ENCODE measurements at places on chromosomes 7 and 10.
A peak's percentile ranks its signal among the peaks of the same experiment; 100 is the strongest.

DNA sequence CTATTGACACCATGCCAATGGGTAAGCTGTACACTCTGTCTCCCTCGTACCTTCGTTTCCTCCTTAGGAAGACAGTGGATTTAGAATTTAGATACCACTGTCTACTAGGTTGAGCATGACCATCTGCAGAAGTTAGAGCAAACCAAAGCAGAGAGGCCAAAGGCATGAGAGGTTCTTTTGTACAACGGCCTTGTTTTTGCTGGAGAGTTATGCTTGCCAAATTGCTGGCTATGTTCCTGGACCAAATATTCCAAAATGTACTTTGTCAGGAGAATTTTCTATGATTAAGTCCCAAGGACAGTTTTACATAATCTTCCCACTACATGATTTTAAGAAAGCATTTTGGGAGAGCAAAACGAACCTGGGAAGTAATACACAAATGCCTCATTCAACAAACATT, 47.9 kb upstream of the PLCE1 start:
- DNase-seq = no peak

DNA sequence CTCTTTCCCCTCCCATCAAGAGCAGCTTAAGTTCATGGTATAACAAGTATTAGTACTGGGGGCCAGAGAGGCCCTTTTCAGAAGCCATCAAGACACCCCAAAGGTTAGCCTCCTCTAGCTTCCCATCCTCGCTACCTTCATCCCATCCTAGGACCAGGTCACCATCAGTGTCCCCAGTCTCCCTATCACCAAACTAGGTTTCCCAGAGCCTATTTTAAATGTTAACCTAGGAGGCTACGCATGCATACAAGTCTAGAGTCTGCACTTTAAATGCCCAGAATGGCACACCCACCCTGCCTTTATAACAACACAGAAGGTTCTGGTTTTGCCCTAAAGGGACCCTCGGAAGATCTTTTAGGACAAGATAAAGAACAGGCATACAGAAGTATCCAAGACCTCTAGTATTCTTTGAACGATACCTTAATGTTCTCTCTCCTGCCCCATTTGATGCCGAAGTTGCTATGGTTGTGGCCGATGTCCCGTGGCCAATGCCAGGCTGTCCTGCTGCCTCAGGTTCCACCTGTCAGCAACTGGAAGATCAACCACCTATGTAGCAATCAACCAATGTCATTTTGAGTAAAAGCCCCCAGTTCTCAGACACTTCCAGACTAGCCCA, 2.2 kb downstream of the GPRIN2 start:
- DNase-seq = no peak

DNA sequence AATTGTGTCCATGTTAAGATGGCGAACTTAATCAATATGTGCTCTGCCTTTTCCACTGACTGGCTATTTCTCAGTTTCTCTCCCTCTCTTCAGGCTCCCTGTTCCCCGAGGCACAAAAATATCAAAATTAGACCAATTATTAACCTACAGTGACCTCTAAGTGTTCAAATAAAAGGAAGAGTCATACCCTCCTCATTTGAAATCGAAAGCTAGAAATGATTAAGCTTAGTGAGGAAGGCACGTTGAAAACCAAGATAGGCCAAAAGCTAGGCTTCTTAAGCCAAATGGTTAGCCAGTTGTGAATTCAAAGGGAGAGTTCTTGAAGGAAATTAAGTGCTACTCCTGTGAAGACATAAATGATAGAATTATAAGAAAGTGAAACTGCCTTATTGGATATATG, 81.1 kb upstream of the MBL2 start:
- DNase-seq = no peak

DNA sequence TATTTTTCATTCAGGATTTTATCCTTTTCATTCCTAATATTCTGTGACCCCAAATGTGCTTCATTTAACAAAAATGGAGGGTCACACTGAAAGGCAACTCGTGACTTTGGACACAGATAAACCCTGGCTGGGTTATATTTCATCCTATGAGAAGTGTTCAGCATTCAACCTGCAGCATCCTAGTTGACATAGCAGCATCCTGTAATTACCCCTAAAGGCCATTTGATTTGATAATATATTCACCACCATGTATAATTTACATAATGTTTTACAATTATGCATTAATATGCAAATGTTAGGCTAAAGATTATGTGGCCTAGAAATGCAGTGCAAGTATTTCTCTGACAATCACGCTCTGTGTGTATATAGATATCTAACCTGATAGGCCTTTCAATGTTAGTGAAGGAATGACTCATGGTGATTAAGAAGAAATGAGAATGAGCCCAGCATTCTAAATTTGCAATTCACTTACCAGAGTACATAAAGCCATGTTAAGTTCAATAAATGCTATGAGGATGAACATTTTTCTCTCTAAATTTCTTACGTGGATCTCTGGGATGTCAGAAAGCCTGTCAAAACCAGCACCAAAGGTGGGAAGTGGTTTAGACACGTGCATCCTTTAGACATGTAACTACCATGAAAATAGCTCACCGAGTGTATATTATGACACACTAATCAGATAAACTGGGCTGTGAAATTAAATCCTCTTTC, 337.7 kb upstream of the AOAH start:
- DNase-seq = no peak

DNA sequence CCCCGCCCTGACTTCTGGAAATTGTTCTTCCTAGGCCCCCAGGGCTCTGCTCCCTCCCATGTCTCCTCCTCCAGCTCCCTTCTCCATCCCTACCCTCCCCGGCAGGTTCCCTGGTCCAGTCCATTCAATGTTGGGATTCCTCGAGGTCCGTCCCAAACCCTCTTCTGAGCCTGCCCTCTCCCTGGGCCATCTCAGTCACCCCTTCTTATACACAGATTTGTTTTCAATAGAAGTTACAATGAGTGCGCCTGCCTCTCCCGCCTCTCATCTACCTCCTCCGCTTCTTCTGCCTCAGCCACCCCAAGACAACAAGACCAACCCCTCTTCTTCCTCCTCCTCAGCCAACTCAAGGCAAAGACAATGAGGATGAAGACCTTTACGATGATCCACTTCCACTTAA, 67.9 kb downstream of the OAT start:
- DNase-seq = no peak

- no peak for DNase-seq
Observed at GRCh38 chr7:31465285-31465684, 48.6 kb upstream of the ITPRID1 start.

- DNase-seq = no peak
Observed at GRCh38 chr7:7146837-7147236, 35.5 kb upstream of the C1GALT1 start.

DNA sequence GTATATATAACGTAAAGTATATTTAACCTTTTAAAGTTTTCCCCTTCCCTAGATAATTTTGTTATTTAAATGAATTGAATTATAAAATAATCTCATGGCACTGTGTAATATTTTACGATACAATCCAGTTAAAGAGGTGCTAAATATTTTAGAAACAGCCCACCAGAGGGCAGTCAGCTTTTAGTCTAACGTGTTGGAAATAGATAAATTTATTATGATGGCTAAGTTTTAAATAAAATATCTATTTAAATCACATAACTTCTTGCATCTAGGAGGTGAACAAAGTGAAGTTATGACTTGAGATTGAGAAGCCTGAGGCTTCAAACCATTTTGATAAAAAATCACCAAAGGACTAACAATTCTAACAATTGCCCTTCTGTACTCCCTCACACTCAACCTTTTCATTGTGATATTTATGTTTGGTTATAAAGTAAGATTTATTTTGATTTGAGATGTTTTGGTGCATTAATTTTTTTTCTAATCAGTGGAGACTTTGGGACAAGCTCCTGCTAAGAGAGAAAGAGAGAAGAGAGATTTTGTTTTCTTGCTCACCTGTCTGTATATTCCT, 171.5 kb upstream of the SP4 start:
- peak; percentile 5 for DNase-seq

DNA sequence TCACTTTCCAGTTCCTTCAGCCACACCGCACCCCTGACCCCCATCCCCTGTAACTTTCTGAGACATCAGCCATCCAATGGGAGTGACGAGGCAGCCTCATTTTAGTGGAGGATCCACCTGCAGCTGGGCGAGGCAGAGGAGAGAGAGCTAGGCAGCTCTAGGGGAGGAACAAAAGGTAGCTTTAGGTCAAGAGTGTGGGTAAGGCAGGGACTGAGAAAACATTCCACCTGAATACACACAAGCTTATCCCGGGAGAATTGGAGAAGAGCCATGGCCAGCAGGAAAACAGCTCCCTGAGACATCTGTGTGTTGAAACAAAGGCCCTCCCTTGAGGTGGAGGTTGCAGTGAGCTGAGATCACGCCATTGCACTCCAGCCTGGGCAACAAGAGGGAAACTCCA, 6.7 kb upstream of the KLRG2 start:
- DNase-seq = no peak

GRCh38 chr7:134022286-134022911, 104.7 kb upstream of the LRGUK start:
- DNase-seq = no peak

GRCh38 chr7:77917500-77918262, 119.1 kb downstream of the PHTF2 start:
- no peak for DNase-seq

DNA sequence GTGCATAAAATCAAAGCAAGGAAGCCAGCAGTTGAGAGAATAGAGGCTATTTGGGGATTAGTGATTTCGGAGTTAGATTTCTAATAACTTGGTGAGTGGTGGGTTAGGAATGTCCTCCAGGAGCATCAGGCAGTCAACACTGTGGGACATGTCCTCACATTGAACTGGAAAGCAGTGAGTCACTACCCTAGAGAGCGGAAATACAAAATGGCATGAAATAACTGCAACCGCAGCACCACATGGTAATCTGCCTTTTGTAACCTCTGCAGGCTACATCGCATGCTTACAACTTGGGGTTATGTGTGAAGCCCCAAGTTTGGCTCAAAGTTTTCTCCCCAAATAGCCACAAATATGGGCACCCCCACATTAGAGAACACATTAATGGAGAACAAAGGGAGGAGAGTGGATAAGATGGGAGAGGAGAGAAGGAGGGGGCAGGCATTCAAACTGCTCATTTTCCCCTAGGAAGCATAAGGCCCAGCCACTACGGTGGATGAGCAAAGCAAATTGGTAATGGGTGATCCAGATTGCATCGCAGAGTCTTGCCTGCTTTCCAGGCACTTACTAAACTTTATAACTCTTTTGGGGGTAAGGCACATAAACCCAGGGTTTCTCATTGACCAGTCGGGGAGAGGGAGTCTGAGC, 22.0 kb upstream of the SLF2 start:
- DNase-seq = no peak

DNA sequence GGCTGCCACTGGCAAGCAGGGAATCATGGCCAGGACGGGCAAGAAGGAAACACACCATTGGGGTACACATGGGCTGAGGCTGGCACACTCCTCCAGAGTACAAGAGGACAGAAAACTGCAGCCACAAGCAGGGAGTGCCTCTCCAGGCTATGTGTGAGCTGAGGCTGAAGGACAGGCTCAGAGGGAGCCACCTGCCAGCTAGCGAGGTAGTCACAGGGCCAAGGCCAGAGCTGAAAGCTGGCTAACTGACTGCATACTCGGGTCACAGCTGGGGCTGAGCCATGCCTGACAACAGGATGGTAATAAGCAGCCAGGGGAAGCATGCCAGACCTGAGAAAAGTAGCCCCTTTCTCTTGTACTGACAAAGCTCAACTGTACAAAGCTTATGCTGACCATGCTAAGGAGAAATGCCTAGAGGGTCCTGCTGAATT, 52.0 kb downstream of the KIF5B start:
- DNase-seq = no peak

DNA sequence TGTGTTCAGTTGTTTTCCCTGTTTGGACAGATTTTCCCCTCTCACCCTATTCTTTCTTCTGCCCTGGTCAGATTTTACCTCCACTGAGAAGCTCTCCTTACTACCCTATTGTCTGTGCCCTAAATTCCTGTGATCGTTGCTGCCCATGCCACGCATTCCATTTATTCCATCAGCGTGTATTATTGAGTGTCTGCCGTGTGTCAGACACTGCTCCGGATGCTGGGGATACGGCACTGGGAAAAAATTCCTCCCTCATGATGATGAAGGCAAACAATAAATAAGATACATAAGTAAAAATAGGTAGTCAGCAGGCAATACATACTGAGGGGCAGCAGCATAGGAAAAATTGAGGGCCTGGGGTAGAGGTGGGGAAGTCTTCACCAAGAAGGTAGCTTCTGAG, 86.8 kb downstream of the FANK1 start:
- no peak for DNase-seq

DNA sequence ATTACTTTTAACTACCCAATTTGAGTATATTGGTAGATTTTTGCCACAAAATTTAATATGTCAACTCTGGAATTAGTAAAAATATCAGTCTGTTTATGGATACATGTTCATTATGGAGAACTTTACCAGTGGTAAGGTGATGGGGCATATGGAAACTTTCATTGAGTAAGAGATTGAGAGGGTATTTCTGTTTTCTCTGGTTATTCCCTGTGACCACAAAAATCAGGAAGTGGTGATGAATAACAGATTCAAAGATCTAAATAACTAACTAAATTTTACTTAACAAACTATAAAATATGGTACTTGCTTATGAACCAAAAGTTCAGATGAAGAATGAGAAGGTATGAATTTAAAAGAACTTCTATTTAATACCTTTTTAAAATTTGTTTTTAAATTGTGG, 22.1 kb upstream of the STEAP4 start:
- no peak for DNase-seq

GRCh38 chr7:46197785-46198540, 276.9 kb upstream of the IGFBP3 start:
- DNase-seq = no peak

DNA sequence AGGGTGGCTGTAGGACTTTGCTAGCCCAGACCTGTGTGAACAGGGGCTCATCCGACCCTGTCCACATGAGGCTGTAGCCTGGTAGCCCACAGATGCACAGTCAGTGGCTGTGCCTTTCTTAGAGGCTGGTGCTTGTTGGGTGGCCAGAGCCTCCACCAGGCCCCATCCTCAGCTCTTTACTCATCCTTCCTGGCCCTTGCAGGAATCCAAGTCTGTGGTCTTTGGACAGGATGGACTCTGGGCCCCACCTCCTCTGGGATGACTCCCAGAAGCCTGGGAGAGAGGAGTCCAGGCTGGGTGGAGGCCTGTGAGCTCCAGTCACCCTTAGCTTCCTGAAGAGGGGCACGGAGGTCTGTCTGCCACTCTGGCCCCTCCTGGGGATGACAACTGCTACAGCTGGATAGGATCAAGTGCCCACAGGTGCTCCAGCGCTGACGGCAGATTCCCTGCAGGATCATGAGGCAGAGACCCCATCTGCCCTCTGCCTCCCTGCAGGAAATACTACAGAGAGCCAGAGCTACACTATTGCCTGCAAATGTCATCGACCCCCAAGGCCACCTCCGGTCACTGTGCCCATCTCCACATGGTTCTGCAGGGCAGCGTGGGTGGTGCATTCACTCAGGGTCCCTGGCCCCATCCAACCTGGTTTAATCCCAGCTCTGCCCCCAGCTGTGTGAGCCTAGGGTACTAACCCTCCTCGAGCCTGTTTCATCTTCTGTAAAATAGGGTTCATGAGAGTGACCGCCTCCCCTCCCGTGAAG, 114.5 kb downstream of the PTPN20 start:
- no peak for DNase-seq

DNA sequence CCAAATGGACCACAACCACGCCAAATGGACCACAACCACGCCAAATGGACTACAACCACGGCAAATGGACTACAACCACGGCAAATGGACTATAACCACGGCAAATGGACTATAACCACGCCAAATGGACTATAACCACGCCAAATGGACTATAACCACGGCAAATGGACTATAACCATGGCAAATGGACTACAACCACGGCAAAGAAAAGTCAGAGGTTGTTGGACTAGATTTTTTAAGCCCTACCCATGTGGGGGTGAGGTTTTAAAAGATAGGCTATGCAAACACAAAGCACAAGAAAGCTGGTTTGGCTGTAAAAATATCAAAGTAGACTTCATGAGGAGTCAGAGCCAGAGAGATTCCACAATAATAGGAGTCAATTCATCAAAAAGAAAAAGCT, 55.8 kb downstream of the NCAPG2 start:
- no peak for DNase-seq
